ENCODE measurements at places on chromosomes 16 and 17.

- DNase-seq, result no peak
These were observed 54.7 kb upstream of the FASN start for GRCh38 chr17:82152556-82153294.

DNA sequence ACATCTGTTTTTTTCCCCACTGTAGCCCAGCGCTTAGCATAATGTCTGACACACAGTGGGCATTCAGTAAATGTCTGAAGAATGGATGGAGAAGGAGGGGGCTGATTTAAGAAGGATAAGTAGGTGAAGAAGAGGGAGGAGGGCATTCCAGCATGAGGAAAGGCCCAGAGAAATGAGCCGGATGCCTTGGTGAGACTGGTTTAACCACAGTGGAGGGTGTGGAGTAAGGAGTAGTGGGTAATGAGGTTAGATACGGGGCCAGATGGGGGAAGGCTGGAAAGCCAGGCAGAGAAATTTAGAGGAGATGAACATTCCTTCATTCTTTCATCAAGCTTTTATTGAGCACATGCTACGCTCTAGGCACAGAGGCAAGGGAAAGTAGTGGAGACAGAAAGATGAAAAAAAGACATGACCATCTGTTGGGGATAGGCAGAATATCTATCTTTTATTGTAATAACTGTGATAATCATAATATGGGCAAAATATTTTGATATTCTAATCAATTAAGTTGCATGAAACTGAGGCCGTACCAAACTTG, 43.7 kb upstream of the NFAT5 start:
- no peak for DNase-seq

DNA sequence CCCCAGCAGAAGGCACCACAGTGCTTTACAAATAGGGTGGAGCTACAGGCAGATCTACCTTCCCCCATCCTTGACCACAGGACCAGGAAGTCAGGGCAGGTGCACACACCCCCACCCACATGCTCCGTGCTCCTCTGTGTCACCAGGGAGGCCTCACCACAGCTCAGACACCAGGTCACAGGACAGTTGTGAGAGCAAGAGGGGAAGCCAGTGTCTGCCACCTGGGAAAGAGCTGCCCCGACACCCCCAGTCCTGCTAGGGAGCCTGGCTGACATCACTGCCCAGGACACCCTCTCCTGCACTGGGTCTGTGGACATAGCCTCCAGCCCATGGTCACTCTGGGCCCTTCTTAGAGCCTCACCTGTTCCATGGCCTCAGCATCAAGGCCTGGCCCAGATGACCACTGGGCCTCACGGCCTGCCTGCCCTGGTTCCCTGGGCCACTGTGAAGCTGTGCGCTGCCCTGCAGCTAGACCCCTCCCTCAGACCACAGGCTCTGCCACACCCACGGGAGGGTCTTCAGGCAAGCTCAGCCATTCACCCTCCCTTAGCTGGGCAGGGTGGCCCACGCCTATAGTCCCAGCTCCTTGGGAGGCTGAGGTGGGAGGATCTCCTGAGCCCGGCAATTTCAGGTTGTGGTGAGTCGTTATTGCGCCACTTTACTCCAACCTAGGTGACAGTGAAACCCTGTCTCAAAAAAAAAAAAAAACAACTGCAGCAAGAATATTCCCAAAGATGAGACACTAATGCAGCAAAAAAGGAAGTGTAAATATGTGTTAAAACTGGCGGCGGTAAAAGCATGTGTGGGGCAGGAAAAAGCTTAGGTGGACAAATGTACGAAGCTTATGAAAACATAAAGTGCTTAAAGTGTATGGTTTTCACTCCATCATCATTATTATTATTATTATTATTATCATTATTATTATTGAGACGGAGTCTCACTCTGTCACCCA, 14.2 kb downstream of the POLR3K start:
- DNase-seq, result peak; percentile 36

GRCh38 chr16:83113317-83113716, 486.5 kb downstream of the CDH13 start:
- no peak for DNase-seq

- DNase-seq, result no peak
These were observed 16.6 kb downstream of the COPS3 start for GRCh38 chr17:17264430-17264829.

DNA sequence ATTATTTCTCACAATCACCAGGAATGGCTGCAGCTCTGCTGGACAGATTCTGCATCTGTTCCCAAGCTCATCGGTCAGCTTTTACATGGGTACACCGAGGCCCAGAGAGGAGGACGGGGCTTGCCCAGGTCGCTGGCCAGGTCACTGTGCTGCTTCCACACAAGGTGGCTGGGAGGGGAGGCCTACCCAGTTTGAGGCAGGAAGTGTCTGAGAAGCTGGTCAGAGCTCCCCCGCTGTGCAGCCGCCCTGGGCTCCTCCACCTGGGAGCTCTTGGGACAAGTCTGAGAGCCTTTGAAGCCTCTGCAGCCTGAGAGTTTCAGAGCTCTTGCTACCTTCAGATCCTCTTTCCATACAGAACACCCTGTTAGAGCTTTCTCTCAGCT, 143.3 kb downstream of the CLEC16A start:
- no peak for DNase-seq

DNA sequence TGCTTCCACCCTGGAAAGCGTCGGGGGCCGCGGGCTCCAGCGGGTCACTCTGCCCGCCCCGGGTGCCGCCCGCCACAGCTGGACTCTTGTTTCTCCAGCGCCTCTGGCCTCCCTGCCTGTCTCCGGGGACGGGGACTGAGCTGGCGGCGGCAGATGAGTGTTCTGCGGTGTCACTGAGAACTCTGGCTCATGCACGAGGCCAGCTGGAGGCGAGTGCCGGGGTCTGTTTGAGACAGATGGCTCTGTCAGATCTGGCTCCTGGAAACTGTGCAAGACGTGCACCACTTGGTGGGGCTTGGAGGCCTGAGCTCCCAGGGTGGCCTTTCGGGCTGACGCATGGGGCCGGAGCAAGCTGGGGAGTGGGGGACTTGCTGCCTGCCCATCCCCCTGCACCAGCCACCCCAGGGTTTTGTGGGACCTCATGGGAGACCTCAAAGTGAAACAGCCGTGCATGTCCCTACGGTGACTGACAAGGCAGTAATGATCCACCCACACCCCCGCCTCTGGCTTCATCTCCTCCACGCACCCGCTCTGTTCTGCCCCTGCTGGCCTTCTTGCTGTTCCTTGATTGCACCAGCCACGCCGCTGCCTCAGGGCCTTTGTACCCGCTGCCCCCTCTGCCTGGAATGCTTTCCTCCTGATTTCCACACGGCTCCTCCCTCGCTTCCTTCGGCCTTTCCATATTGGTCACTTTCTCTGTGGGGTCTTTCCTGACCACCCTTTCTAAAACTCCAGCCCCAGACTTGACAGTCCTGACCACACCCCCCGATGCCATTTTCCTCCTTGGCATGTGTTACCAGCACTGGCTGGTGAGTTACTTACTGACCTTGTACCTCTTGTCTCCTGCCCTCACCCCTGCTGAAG, 174.9 kb upstream of the CIBAR2 start:
- DNase-seq, result no peak

DNA sequence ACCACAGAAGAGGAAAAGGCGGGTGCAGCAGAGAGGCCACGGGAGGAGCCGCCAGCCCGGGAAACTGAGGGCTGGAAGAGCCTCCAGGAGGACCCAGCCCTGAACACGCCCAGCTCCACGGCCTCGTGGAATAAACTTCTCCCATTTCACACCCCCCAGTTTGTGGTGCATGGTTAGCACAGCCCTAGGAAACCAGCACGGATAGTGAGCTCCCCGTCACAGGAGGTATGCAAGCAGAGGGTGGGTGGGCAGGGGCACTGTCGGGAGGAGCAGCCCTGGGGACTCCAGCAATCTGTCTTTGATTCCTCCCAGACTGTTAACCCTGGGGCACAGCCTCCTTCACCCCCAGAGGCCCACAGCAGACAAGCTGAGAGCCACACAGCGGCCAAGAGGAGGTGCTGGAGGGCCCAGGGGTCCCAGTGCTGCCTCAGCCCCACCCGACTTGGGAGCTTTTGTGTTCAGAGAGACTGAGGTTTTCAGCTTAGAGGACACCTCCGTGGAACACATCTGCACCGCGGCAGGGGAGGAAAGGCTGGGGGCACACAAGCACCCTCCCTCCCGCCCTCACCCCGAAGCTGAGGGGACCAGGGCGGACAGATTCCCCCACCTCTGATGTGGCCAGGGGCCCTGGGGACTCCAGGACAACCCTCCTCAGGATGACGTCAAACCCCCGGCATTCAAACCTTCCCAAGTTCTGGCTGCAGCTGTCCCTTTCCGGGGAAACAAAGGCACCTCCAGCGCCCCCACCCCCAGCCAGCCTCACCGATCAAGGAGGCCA, 1.7 kb upstream of the IL17C start:
- no peak for DNase-seq

- no peak for DNase-seq
These were observed 28.6 kb downstream of the TRPV3 start for GRCh38 chr17:3528880-3529511.

- DNase-seq, result no peak
These were observed 227.3 kb upstream of the IRX5 start for GRCh38 chr16:54703339-54703738.

DNA sequence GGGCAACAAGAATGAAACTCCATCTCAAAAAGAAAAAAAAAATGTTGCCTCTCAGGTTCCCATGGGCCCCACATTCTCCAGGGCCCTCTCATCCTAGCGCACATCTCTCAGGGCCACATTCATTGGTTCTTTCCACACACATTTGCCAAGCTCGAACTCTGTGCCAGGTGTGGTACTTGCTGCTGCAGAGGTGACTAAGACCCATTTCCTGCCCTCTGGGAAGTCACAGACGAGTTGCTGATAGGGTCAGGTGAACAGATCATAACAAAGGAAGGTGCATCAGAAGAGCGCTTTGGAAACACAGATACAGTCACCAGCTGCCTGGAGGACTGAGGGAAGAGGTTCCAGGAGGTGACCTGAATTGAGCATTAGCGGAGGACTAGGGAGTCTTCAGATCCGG, 1.0 kb downstream of the GSDMA start:
- no peak for DNase-seq

DNA sequence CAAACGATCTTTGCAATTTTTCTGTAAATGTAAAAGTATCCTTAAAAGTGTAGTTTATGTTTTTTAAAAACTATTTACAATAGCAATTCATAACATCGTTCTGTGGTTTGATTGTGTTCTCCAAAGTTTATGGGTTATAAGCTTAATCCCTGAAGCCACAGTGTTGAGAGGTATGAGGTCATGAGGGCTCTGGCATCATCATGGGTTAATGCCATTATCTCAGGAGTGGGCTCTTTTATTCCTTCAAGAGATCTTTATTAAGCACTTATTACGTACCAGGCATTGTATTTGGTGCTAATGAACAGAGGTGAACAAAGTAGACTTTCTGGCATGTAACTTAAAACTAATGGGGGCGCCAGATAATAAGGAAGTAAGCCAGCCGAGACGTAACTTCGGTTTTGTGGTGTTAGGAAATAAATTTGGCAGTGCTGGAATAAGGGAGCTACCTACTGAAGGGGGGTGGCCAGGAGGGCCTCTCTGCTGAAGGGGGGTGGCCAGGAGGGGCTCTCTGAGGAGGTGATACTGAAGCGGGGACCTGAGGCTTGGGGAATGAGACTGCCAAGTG, 158.1 kb downstream of the VPS53 start:
- DNase-seq, result no peak

DNA sequence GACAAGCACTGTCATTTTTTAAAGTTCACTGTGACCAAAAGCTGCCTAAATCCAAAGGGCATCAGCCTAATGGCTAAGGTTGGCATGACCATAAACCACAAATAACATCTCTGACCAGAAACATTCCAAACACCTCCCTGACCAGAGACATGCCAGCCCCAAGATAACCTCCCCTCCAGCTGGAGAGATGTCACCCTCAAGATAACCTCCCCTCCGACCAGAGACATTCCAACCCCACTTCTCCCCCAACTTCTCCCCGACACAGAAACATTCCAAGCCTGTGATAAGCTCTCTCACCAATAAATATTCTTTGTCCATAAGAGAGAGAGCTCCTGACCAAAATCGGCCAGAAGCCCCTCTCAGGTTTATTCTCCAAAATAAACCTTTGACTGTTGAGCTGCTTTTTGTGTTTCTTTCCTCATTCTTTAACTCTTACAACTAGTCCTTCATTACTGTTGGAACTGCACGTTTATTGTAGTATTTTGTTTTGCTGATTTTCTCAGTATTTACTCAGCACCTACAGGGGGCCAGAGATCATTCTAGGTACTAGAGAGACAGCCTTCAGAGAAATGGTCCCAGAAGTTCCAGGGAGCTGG, 325.6 kb downstream of the SLC39A11 start:
- DNase-seq, result no peak

DNA sequence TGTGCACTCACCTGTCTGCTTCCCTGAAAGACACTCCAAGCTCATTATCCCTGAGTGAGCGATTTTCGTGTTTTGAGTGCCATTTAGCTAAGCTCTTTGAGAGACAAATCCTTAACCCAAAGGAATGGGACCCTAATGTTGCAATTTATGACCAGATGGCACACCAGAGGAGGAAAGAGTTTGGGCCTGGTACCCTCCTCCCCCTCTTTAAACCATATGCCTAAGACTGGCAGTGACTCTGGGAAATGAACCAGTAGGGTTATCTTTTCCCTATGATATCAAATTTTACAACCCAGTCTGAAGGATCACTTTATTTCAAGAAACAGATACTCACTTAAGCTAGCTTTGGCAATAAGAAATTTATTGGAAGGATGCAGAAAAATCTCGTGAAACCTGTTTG, 550.4 kb downstream of the TOX3 start:
- no peak for DNase-seq

GRCh38 chr17:45775576-45776011, 8.5 kb upstream of the CRHR1 start:
- no peak for DNase-seq

GRCh38 chr17:49224198-49224996, 6.2 kb downstream of the PHOSPHO1 start:
- DNase-seq, result no peak

- no peak for DNase-seq
These were observed 29.5 kb upstream of the GSE1 start for GRCh38 chr16:85583491-85584181.

- DNase-seq, result no peak
These were observed 199.7 kb upstream of the ASIC2 start for GRCh38 chr17:33492731-33493265.

DNA sequence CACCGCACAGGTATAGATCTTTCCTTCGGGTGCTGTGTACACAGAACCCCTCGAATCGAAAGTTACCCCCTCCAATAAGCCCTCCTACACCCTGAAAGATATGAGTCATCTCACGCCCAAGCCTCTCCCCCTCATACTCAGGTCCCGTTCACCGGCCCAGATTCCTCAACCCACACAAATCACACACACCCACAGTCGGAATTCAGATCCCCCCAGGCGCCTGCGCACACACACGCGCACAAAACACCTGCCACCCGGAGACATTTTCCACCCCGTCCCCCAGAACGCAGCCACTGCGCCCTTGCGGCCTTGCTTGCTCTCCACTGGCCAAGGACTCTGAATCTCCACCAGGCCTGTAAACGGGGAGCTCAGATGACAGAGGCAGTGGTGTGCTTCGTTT, 4.9 kb downstream of the JPH3 start:
- DNase-seq, result no peak

All from stimulated activated CD8-positive, alpha-beta memory T cell treated with anti-CD3 and anti-CD28 coated beads, Interleukin-7, amount 100 ng/mL, for 4 hours (primary cell).